ENCODE measurements at places on chromosomes 7 and 10.

GRCh38 chr7:37645282-37646050 is 38.1 kb upstream of the GPR141 start:
- DNase-seq, result peak; percentile 65

DNA sequence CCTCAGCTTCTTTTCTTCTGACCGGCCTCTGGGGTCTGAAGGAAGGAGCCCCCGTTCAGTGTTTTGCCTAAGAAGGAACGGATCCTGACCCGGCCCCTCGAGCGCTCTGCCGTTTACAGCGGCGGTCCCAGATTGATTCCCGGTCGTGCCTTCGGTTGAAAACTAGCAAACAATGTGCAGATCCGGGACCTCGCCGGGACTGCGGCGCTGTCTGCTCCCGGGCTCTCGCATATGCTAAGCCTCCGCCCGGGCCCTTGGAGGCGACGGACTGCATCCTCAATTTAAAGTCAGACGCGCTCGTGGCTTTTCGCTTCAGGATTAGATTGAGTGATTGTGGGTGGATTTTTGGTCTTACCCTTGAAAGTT is 559 bp downstream of the DBF4 start:
- peak; percentile 68 for DNase-seq

- peak; percentile 46 for DNase-seq
These were observed 2.2 kb upstream of the IGFBP3 start for GRCh38 chr7:45923290-45923689.

GRCh38 chr10:1567742-1568495 is 169.4 kb downstream of the ADARB2 start:
- no peak for DNase-seq

All from inflammatory macrophage treated with lipopolysaccharide for 4 hours (primary cell).